ENCODE measurements at places on chromosomes 6 and 20. TPM values are rescaled to one million over a fixed set of nuclear protein-coding genes. Genes with fewer than 3 reads are reported as not detected.

The IL20RA gene
- not detected for polyA plus RNA-seq

DNA sequence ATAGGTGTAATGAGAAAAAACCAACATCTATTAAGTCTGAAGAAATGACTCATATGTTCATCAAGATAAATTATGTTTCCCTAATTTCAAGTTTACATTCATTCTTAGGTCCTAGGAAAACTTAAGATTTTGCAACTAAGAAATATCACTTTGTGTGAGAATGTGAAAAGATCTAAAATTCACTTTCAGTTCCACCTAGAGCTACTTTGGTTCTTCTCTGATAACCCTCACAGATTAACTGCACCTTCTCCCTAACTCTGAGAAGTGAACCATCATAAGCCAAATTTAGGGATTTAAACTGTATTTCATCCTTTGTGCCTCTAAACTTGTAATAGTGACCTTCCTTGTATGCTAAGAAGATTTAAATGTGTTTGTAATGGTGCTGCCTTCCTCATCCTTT is 213.0 kb downstream of the FRK start:
- H3K4me1 ChIP-seq: no peaks in the 10 kb centered on the region
- no peaks in the 10 kb centered on the region for H3K36me3 ChIP-seq
- H3K27ac ChIP-seq: no peak overlapping the region
- no peak for DNase-seq
- H3K4me3 ChIP-seq: no peak overlapping the region

DNA sequence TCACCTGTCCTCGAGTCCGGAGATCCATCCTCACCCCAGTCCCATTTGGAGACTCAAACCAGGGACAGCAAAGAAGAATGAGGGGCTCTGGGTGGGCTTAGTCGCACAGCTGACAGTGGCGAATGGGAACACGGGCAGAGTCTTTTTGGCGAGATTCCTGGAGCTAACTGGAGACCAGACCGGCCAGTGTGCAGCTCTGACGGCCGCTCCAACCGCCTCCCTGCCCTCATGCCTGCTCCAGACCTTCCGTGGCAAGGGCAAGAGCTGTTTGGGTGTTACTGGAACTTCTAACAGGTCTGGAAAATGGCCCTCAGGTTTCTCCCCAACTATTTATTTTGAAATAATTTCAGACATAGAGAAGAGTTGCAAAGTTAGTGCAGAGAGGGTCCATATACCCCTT is 75.6 kb downstream of the IRF4 start:
- H3K36me3 ChIP-seq: no peaks in the 10 kb centered on the region
- no peaks in the 10 kb centered on the region for H3K4me1 ChIP-seq
- H3K4me3 ChIP-seq: no peak overlapping the region
- peaks cover 18% of the 10 kb centered on the region for H3K27me3 ChIP-seq
- no peak overlapping the region for H3K27ac ChIP-seq
- no peak for DNase-seq

The SLA2 gene
- 15.0 TPM for polyA plus RNA-seq

The DDX43 gene
- 1.6 TPM for polyA plus RNA-seq

- no peak for DNase-seq
- H3K4me3 ChIP-seq: no peak overlapping the region
- H3K27ac ChIP-seq: no peak overlapping the region
- peaks cover 19% of the 10 kb centered on the region for H3K27me3 ChIP-seq
- no peaks in the 10 kb centered on the region for H3K36me3 ChIP-seq
- H3K4me1 ChIP-seq: peaks cover 7% of the 10 kb centered on the region
Measured at GRCh38 chr6:170301184-170301583, 5.4 kb upstream of the FAM120B start.

DNA sequence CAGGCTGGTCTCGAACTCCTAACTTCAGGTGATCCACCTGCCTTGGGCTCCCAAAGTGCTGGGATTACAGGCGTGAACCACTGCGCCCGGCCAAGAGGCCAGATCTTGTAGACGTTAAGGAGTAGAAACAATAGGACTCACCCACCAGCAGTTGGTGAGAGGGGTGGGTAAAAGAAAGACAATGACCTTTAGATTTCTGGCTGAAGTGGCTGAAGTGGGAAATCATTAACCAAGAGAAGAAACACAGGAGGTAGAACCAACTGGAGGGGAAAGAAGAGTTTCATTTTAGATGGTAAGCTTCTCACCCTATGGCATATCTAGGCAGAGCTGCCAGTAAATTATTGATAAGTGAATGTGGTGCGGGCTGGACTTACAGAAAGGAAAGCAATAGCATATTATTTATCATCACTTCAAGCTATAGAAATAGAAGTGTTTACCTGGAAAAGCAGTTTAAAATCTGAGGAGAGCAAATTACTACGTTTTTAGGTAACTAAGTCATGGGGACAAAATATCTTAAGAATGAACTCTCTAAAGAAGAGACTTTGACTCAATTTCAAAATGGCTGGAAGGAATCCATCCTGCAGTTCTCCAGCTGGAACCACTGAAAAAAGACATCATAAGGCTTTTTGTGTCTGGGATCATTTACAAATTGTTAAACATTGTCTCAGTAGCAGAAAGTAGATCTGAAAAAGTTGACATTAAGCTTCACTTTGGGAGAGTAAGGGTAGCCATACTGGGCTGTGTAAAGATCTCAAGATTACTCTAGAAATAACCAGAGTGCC is 109.6 kb downstream of the ALDH8A1 start:
- H3K27ac ChIP-seq: no peak overlapping the region
- DNase-seq: no peak
- H3K36me3 ChIP-seq: no peaks in the 10 kb centered on the region
- H3K4me1 ChIP-seq: no peaks in the 10 kb centered on the region

DNA sequence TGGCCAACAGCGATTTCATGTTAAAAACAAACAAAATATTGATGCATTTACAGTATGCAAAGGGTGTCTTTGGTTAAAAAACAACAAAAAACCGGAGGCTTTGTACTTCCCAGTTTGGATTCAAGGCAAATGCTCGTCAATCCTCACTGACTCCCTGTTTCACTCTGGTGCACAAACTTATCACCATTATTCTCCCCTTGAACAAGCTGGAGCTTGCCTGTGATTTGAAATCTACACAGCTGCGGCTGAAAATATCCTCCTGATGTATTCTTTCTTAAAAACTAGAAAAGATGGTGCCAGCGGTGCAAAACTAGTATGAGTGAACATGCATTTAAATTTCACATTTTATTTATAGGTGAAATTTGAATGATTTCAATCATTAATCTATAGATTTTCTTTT is 3.3 kb downstream of the PERP start:
- no peak for DNase-seq
- H3K36me3 ChIP-seq: no peaks in the 10 kb centered on the region
- H3K27me3 ChIP-seq: peaks cover 10% of the 10 kb centered on the region
- H3K4me3 ChIP-seq: no peak overlapping the region

DNA sequence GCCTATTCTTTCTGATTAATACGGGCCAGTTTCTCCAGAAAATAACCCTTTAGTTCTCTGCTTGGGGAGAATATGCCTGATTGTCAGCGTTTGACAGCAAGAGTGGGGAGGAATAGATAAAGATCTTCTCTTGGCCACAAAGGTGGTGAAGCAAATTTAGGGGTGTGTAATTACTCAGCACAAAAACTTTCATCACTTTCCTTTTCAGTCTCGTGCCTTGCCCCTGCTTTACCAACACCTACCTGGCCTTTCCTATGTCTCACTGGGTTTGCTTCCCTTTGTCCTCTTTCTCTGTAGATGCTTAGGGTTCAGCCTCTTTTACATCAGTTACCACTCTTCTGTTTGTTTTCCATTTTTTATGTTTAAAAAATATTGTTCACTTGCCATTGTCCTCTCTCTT is 99.2 kb downstream of the MCHR2 start:
- no peaks in the 10 kb centered on the region for H3K4me1 ChIP-seq
- no peak overlapping the region for H3K27ac ChIP-seq
- no peak overlapping the region for H3K4me3 ChIP-seq

DNA sequence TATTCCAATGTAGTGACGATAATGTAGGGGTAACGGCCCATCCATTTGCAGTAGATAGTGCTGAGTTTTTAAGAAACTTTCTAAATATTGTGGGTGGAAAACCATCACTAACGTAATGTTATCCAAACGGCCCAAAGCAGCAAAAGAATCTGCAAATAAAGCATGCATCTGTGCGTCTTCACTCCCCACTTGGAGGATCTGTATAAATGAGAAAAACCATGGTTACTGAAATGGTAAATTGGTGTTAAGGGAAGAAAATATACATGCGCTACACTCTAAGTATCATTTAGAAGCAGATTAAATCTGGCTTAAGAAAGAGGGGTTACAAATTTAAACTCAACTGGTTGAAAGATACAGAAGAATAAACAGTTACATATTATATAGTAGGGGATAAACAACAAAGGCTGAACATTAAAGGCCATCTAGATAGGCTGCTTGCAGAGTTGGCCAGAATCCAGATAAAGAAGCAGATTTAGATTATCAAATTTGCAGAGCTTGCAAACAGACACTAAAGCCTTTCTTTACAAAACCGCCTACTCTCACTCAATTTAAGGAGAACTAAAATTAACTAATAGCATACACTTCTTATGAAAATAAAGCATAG is 93.3 kb downstream of the SESN1 start:
- no peak overlapping the region for H3K27ac ChIP-seq
- no peak for DNase-seq
- no peak overlapping the region for H3K4me3 ChIP-seq
- H3K4me1 ChIP-seq: peaks cover 10% of the 10 kb centered on the region
- H3K36me3 ChIP-seq: peaks cover 9% of the 10 kb centered on the region
- H3K27me3 ChIP-seq: no peaks in the 10 kb centered on the region

The ENPP4 gene
- polyA plus RNA-seq: 11.1 TPM

DNA sequence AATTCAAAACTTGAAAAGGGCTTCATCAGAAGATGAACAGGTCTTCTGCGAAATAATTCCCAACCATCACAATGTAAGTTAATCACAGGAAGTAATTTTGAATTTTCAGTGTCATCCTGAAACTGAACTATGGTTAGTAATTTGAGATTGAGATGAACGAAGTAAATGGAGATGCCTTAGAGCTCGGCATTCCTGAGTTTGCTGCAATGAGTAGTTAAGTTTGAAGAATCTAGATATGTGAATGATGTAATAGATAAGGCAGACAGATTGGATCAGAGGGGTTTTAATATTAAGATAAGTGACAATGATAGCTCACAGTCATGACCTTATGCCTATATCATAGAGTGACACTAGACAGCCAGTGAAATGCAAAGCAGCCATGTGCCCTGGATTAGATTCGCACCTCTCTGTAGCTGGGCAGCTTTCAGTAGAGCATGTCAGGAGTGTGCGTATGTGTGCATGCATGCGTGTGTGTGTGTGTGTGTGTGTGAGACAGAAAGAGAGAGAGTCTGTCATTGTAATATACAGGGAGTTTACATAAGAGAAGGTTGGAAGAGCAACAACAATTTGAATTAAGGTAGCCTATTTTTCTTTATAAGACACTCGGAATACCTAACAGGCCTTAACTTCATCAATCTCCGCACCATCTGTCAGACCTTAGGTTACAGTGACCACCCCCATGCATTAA is 233.0 kb downstream of the GMPR start:
- no peak overlapping the region for H3K27ac ChIP-seq
- no peak overlapping the region for H3K4me3 ChIP-seq
- DNase-seq: no peak
- no peaks in the 10 kb centered on the region for H3K27me3 ChIP-seq
- peaks cover 34% of the 10 kb centered on the region for H3K4me1 ChIP-seq

GRCh38 chr20:35673884-35674283 is 9.2 kb upstream of the CPNE1 start:
- H3K4me3 ChIP-seq: no peak overlapping the region
- no peak overlapping the region for H3K27ac ChIP-seq
- H3K4me1 ChIP-seq: no peaks in the 10 kb centered on the region
- peaks cover 49% of the 10 kb centered on the region for H3K36me3 ChIP-seq
- no peaks in the 10 kb centered on the region for H3K27me3 ChIP-seq

DNA sequence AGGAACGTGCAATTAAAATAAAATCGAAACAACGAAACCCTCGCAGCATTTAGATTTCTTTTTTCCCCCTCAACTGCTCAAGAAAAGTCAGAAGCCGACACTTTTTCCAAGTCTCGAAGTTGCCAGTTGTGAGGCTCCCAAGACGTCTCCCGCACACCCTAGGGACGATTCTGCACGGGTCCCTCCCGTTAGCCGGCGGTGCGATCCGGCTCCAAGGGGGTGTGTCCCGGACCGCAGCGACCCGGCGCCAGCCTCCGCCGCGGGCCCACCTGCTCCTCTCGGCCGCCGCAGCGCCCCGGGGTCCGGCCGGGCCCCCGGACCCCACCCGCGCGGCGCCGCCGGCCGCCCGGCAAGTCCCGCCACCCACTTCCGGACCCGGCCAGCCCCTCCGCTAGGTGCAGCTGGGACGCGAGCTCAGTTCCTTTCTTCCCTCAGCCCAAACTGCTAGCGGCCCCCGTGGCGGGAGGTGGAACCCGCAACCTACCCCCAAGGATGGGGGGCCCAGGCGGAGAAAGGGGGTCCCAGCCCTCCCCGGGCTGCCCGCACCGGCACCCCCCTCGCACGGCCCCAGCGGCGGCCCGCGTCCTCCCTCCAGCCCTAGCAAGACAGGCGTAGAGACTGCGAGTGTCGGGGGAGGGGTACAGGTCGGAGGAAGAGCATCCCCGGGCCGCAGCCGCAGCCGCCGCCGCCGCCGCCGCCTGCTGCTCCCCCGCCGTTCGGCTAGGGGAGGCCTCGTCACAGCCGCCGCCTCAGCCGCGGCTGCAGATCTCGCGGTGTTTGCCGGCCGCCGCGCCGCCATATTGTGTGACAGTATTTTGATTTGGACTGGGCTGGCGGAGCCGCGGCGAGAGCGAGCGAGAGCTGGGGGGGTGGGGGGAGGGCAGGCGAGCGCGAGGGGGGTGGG is 520 bp upstream of the TAB2 start:
- no peaks in the 10 kb centered on the region for H3K27me3 ChIP-seq
- peak overlapping the region; percentile 75 for H3K27ac ChIP-seq
- no peaks in the 10 kb centered on the region for H3K36me3 ChIP-seq

The B3GALT4 gene
- polyA plus RNA-seq: 35.3 TPM

DNA sequence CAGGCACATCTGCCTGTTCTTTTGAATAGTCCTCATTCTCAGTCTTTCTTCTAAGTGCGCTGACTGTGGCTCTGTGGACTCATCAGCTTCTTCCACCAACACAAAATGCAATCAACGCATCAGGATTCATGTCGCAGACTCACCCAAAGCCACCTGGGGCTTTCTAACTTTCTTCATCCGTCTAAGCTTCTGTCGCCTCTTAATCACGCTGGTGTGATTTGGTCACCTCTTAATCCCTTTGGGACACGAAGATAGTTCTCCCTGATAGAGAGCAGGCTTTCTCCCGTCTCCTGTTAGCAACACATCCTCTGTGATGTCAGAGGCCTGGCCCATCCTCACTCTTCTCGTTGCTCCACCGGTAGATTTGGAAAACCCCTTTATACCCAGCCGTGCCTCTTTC is 78.0 kb upstream of the FOXQ1 start:
- no peak overlapping the region for H3K27ac ChIP-seq
- no peaks in the 10 kb centered on the region for H3K27me3 ChIP-seq
- DNase-seq: no peak
- H3K4me1 ChIP-seq: no peaks in the 10 kb centered on the region
- no peaks in the 10 kb centered on the region for H3K36me3 ChIP-seq
- no peak overlapping the region for H3K4me3 ChIP-seq

DNA sequence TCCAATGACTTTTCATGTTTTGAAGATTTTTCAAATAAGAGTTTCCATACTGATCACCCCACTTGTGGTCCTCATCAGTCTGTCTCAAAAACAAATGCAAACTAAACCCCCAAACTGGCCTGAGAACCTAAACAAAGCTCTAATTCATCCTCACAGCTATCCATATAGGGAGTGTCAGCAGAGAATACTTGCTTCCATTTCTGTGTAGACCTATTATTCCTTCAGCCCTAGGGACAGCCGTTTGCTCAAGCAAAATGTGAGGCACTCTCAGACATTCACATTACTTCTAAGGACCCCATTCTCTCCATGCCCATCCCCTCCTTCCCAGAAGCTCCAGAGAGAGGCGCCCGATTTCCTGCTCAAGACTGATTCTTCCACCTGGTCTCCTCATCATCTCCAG is 24.6 kb downstream of the DNAAF9 start:
- H3K27me3 ChIP-seq: no peaks in the 10 kb centered on the region
- no peak overlapping the region for H3K27ac ChIP-seq
- DNase-seq: no peak
- H3K4me1 ChIP-seq: no peaks in the 10 kb centered on the region
- H3K36me3 ChIP-seq: peaks cover 10% of the 10 kb centered on the region
- H3K4me3 ChIP-seq: no peak overlapping the region
